NCI-H1092 (cell line): ENCODE measurements at places on chromosomes 6 and 20.

DNA sequence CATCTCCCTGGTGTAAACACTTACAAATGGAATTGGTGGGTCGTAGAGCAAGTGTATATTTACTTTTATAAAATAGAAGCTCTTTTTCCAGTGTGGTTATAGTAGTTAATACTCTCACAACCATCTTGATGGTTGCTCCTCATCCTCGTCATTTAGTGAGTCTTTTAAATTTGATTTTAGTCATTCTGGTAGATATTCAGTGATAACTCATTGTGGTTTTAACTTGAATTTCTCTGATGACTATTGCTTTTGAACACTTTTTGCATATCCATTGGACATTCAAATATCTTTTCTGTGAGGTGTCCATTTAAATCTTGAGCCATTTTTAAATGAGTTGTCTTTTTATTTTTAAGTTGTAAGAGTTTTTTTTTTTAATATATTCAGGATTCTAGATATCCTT is 189.2 kb upstream of the PHACTR1 start:
- DNase-seq = no peak

DNA sequence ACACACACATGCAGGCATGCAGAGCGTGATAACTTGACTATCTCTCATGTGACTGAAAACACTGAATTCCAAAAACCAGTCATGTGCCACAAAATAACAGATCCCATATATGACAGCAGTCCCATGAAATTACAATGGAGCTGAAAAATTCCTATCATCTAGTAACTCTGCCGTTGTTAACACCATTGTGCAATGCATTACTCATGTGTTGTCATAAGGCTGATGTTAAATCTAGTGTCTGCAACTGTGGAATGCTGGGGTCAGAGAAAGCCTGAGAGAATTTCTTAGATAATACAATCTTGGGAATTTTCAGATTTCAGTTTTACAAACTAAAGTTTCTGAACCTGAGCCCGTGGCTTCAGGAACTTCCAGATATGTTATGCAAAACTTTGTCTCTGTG is 70.2 kb downstream of the LYRM4 start:
- DNase-seq = no peak

- no peak for DNase-seq
These were observed 25.7 kb downstream of the EZR start for GRCh38 chr6:158793432-158793831.

DNA sequence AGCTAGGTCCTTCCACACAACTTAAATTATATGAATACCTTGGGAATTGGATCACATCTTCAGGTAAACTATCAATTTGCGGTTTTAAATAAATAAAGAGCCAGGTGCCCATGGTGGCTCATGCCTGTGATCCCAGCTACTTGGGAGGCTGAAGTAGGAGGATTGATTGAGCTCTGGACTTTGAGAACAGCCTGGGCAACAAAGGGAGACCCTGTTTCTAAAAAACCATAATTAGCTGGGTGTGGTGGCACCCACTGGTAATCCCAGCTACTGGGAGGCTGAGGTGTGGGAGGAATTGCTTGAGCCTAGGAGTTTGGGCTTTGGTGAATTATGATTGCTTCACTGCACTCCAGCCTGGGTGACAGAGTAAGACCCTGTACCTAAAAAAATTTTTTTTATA is 3.4 kb downstream of the GMNN start:
- DNase-seq = no peak

- DNase-seq = no peak
These were observed 115.6 kb downstream of the TMEM170B start for GRCh38 chr6:11653028-11653583.

DNA sequence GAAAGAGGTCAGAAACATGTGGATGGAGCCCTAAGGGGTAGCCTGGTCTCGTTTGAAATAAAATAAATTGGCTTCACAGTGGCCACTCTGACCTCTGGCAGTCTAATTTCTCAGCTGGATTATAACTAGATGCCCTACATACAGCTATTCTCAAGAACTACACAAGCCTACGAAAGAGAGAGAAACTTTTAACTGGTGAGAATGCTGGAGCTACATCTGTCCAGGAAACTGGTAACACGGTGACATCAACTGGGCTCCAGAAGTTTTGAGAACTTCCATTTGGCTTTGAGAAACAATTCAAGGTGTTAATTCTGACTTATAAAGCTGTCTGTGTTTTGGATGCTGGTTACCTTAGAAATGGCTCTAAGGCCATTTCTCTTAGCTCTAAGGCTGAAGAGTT is 187.3 kb upstream of the TENT5A start:
- DNase-seq = no peak

GRCh38 chr6:11729076-11729475 is 49.5 kb downstream of the ADTRP start:
- DNase-seq = no peak

DNA sequence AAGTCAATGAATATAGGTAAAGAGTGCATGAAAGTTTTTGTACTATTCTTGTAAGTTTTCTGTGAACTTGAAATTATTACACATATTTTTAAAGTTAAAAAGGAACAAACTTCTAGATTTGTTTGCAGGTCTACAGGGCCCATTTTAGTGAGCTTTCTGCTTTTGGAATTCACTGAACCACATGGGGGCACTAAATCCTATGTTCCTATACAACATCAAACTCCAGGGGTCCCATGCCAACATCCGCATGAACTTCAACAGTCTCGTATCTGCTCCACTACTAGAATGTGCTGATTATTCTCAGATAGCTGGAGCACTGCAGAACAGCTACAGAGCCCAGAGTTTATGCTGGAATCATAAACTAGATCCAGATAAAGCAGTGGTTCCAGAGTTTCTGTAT is 347.9 kb upstream of the SPTLC3 start:
- no peak for DNase-seq

GRCh38 chr6:96704713-96705112 is 132.6 kb downstream of the GPR63 start:
- no peak for DNase-seq

- no peak for DNase-seq
These were observed 479.4 kb upstream of the MAN1A1 start for GRCh38 chr6:119829006-119829405.

- DNase-seq = no peak
These were observed 36.9 kb downstream of the B4GALT5 start for GRCh38 chr20:49676581-49677291.

- DNase-seq = no peak
These were observed 68.9 kb downstream of the MTHFD1L start for GRCh38 chr6:150934380-150934779.

- DNase-seq = no peak
These were observed 5.0 kb downstream of the MANBAL start for GRCh38 chr20:37294262-37294981.

DNA sequence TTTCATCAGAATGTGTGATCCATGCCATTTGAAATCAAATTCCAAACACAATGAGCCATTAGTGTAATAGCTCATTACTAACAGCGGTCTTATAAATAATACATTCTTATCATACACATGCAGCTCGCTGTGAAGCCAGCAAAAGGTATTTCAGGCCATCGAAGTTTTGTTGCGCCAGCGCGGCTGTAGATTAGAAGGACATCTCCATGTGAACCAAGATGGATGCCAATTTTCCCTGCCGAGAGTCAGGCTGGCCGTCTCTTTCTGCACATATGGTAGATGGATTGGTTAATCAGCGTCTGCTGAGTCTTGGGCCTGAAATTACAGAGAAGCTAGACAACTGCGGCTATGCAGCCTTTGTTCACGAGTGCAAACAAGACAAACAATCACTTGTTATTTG is 44.1 kb downstream of the CFAP61 start:
- no peak for DNase-seq

DNA sequence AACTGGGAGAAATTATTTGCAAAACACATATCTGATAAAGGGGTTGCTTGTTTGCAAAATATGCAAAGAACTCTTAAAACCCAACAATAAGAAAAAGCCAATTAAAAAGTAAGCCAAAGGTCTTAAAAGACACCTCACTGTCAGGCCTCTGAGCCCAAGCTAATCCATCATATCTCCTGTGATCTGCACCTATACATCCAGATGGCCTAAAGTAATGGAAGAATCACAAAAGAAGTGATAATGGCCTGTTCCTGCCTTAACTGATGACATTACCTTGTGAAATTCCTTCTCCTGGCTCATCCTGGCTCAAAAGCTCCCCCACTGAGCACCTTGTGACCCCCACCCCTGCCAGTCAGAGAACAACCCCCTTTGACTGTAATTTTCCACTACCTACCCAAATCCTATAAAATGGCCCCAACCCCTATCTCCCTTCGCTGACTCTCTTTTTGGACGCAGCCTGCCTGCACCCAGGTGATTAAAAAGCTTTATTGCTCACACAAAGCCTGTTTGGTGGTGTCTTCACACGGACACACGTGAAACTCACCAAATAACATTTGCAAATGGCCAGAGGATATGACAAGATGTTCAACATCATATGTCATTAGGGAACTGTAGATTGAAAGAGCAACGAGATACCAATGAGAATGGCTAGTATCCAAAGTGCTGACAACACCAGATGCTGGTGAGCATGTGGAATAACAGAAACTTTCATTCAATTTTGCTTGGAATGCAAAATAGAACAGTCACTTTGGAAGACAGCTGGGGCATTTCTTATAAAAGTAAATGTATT is 565.0 kb upstream of the ADGRB3 start:
- no peak for DNase-seq

GRCh38 chr20:43731927-43732326 is 5.1 kb upstream of the GTSF1L start:
- no peak for DNase-seq

DNA sequence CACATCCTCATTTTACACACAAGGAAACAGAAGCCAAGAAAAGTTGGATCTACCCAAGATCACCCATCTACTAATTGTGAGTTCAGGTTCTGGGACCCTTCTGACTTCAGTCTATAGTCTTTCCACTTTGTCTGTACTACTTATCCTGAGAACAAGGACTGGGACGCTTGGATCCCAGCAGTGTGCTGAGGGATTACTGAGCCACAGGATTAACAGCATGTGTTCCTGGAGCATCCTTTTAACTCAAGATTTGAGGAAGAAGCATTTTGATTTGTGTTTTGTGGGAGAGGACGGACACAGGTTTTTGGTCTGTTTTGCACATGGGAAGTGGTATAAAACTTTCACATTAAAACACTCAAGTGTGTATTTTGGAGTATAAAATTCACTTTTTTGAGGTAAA is 4.4 kb downstream of the ENPP4 start:
- no peak for DNase-seq

DNA sequence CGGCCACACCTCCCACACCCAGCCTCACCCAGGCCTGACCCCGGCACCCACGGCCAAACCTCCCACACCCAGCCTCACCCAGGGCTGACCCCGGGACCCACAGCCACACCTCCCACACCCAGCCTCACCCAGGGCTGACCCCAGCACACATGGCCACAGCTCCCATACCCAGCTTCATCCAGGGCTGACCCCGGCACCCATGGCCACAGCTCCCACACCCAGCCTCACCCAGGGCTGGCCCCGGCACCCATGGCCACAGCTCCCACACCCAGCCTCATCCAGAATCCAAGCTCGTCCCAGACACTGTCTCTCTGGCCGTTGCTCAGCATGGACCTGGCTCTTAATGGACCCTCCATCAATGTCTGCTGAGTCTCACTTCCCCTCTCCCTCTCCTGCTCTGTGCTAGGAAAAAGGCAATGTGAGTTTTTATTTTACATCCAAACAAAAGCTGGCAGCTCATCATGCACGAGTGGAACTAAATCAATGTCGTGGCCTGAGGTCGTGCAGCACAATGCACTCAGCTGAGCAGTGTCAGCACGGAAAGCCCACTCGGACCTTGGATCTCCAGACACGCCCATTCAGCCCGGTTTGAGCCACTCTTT is 36.1 kb downstream of the NINL start:
- DNase-seq = no peak

DNA sequence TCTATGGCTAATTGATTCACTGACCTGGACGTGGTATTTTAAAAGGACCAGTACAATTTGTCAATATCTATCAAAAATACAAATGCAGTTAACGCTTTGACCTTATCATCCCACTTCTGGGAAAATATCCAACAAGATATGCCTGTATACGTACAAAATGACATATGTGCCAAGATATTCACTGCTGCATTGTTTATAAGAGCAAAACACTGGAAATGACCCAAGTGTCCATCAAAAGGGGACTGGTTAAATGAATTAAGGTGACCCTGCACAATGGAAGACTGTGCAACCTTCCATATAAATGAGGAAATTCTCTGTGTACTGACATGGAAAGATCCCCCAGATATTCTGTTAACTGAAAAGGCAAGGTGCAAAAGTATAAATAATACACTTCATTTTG is 13.9 kb downstream of the TRAM2 start:
- no peak for DNase-seq

DNA sequence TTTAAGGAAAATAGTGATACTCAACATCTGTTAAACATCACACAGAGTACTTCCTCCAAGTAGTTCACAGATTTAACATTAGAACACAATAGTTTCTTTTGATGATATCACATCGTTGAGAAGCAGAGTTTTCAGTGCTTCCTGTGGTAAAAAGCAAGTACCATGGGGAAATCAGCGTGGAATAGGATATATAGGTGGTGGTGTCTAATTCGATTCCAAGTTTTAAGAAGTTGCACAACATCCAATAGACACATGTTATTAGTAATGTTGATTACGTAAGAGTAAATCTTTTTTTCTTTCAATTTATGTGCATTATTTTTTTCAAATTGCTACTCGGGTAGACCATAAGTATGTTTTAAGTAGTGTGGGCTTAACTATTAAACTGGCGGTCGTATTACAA is 360.7 kb downstream of the NKAIN2 start:
- no peak for DNase-seq

DNA sequence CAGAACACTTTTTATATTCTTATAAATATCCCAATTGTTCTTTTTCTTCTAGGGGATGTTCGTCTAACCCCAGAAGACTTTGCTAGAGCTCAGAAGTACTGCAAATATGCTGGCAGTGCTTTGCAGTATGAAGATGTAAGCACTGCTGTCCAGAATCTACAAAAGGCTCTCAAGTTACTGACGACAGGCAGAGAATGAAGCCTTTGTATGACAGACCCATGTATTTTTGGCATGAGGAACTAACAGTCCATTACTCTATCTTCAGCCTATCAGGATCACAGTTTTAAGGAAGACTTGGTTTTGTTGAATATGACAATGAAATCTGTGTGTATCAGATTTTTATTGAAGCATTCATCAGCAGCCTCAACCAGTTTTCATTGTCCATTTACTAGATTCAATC is 71.4 kb downstream of the VTA1 start:
- DNase-seq = no peak

DNA sequence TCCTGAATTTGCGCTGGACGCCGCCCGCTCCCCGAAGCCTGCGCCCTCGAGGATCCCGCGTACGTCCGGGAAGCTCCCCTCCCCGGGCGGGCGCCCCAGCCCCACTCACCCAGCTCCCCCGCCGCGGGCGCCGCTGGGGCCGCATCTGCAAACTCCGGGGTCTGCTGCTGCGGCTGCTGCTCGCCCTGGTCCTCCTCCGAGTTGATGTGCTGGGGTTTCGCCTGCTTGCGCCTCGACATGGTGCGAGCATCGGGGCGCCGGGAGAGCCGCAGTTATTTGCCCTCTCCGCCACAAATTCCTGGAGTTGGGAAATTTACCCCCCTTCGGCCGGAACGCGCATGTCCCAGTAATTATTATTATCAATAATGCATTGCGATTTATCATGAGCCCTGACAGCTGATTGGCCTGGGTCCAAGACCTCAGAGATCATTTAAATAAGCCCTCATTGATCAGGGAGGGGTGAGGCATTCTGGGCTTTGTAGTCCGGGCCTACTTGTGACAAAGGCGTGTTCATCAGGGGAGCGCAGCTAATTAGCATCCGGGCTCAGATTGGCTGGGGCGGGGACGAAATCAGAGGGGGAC is at the start of gene SALL4:
Gene SALL4, minus strand, starts transcription at position 352 of the 582 bp plus-strand sequence. Its CDS starts 113 bp downstream, at position 239.
- DNase-seq = no peak
